ENCODE measurements at places on chromosomes 11 and 22.

- no peak for DNase-seq
Observed at GRCh38 chr11:37107415-37107814, 509.4 kb upstream of the RAG2 start.

DNA sequence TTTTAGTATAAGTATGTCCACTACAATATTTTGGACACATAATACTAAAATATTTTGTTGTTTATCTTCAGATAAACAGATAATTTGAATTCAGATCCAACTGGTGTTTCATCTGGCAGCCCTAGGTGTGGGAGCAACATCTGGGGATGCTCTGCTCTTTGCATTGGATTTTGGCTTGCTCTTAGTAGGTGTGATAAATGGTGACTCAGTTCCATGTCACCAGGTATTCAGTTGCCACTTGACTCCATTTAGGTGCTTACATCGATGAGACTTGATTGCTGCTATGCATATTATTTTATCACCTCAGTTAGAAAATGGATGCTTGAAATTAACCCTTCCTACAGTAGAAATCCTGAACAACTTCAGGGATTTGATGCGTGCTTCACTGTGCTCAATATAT, 13.3 kb upstream of the AMOTL1 start:
- DNase-seq = no peak

DNA sequence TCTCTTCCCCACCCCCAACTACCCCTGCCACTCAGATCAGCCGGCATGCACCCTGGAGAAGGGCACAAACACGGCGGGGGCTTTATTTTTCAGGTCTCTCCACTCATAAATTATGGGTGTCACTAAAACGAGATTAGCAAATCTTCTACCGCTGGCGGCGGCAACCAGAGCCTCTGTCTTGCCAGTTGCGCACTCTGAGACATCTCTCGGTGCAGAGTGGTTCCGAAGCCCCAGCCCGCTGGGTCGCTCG, 125.3 kb upstream of the C11orf58 start:
- no peak for DNase-seq

DNA sequence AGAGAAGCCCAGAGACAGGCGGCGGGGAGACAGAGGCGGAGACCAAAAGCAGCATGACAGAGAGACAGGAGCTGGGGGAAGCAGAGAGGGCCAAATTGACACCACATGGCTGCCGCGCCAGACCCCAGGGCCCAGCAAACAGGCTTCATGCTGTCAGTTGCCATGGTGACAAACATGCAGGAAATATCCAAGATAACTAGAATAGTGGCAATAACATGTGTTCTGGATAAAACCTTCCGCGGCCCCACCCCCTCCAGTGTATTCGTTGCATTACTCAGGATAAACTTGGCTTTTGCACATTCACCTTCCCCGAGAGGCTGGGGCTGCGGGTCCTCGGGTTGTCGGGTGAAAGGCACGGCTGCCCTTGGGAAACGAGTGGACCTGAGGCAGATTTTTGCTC, 49.9 kb upstream of the CDON start:
- DNase-seq = no peak

DNA sequence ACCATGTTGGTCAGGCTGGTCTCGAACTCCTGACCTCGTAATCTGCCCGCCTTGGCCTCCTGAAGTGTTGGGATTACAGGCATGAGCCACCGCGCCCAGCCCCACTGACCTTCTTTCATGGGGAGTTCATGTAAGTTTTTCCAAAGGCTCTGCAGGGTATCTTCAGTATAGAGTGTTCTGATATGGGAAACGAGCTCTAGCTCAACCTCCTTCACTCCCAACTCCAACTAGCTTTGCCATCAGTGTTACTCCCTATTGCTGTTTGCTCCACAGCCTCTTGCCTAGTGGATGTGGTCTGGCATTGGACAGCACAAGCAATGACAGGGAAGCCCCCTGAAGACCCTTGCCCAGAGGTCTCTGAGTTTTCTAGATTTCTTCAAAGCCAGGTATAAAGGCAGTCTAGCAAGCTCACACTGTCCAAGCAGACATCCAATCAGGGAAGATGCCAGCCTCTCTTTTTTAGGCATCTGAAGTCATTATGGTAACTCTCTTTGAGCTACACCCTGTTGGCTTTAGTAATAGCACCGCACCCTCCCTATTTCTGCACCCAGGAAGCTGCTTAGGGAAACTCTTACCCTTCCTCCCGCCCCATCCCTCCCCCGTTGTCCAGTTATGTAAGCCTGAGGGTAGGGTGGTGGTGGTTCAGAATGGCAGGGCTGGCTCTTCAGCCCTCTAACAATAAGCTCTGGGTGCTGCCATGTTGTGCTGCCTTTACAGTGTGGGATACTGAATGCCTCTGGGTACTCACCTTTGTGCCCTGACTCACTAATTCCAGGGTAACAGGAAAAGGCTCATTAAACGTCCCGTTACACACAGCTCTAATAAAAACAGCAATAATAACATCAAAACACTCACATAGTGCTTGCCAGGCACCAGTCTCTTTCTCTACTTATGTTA, 41.4 kb upstream of the CLDN5 start:
- peak; percentile 16 for DNase-seq

GRCh38 chr11:72812967-72813739, 1.1 kb upstream of the ATG16L2 start:
- DNase-seq = peak; percentile 79

DNA sequence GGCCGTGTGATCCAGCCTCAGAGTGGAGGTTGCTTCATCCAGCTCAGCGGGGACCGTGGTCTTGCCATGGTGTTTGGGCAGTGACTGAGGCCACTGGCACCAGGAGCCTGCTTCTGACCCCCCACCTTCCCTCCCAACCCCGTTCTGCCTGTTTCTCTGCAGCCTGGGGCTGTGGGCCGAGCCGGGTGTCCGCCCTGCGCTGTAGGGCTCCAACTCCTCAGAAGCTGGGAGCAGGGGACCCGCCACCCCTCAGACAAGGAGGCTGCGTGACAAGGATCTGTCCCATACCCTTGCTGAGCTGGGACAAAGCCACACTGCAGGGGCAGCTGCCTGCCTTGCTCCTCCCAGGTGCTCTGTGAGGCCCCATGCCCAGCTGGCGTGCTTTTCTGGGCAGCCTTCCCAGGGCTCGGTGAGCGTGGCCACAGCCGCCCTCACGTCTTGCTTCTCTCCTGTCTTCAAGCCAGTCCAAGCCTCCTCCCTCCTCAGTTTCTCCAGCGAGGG, 11.7 kb upstream of the ARFGAP3 start:
- DNase-seq = no peak

DNA sequence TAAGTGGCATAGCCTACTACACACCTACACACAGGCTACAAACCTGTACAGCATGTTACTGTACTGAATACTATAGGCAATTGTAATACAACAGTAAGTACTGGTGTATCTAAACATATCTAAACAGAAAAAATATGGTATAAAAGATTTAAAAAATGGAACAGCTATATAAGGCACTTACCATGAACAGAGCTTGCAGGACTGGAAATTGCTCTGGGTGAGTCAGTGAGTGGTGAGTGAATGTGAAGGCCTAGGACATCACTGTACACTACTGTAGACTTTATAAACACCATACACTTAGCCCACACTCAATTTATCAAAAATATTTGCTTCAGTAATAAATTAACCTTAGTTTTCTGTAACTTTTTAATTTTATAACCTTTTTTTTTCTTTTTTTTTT, 24.7 kb downstream of the PAMR1 start:
- no peak for DNase-seq

DNA sequence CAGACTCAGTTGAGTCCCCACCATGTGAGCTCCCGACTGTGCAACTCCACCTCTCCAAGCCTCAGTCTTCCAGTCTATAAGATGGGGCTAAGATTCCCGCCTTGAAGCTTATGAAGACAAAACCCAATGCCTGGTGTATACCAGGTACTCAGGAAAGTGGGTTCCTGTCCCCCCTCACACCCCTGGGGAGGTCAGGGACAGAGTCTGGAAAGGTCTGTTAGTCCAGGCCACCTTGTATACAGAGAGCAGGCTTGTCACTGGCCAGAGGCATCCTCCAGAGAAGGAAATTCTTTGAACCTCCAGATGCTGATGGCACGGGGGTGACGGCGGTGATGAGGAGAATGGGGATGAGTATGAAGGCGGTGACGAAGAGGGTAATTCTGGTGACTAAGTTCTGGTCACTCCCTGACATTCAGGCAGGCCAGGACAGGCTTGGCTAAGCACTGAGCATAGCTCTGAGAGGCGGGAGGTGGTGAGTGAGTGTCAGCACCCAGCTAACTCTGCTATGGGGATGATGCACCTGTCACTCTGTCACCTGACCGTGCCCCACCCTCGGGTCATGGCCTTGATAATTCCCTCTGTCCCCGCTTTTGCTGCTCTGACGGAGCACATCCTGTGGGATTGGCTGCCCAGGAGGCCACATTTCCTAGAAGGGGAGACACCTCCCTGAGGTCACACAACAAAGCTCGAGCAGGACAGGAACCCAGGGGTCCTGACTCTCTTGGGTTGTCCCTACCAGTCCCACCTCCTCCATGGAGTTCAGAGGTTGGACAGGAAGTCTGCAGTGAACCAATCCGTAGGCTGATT, 30.9 kb upstream of the CSNK1E start:
- peak; percentile 54 for DNase-seq

DNA sequence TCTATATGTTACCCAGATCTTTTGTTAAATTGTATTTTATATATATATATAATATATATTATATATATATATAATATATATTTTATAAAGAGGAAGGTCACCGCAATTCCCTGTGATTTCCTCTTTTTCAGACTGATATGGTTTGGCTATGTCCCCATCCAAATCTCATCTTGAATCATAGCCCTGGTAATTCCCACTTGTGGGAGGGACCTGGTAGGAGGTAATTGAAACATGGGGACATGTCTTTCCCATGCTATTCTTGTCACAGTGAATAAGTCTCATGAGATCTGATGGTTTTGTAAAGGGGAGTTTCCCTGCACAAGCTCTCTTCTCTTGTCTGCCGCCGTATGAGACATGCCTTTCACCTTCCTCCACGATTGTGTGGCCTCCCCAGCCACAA, 157.6 kb downstream of the RAB38 start:
- DNase-seq = no peak

- no peak for DNase-seq
Observed at GRCh38 chr11:108818971-108819370, 154.1 kb downstream of the DDX10 start.

DNA sequence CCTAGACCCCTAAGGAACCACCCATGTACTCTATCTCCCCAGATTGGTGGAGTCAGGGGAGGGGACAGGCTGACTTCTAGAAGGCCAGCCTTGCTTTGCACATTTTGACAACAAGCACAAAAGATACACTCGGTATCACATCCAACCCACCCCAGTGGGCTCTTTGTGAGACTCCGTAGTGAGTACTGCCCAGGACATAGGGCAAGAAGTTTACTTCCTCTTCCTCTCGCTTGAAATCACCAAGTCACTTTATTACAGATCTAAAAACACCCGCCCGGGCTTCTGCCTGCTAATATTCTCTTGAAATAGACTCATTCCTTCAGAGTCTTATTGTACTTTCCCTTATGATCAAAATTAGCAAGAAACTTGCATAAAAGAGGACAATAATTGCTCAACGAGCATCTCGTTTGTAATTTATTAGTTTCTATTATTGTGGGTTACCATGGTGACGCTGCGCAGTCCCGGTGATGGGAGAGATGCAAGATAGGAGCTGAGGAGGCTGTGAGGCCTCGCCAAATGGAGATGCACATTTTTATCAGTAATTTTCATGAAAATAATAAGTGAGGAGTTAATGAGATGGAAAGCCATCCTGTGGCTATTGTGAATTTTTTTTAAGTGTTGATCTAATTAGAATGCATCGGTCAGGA, 96.9 kb downstream of the FEZ1 start:
- no peak for DNase-seq

GRCh38 chr11:74710281-74710938, 20.8 kb downstream of the CHRDL2 start:
- no peak for DNase-seq

DNA sequence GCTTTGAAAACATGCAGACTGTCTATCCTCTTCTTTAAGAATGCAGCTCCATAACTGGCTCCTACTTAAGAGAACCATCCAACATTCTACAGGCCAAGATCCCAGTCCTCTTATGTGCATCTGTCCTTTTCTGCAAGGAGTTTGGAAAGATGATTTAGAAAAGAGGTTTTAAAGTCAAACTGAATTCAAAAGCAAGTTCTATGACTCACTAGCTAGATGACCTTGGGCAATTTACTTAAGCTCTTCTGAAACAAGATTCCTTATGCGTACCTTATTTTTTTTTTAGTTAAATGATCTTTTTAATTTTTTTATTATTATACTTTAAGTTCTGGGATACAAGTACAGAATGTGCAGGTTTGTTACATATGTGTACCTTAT, 29.2 kb downstream of the GUCY1A2 start:
- DNase-seq = peak; percentile 36

- no peak for DNase-seq
Observed at GRCh38 chr22:49368976-49369725, 458.5 kb downstream of the BRD1 start.

DNA sequence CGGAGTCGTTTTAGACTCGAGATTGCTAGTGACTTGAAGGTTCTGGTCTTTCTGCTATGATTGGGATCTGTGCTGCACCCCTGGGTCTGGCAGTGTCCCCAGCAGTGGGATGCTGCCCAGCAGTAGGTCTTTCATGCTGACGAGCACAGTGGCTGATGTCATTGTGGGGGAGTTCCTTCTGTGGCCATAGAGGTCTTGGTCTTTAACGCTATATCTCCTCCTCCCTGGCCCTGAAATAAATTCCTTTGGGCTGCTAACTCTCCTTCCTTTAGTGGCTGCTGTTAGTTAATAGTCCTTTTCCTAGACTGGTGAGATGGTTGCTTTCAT, 136.3 kb downstream of the TEAD1 start:
- DNase-seq = peak; percentile 77

DNA sequence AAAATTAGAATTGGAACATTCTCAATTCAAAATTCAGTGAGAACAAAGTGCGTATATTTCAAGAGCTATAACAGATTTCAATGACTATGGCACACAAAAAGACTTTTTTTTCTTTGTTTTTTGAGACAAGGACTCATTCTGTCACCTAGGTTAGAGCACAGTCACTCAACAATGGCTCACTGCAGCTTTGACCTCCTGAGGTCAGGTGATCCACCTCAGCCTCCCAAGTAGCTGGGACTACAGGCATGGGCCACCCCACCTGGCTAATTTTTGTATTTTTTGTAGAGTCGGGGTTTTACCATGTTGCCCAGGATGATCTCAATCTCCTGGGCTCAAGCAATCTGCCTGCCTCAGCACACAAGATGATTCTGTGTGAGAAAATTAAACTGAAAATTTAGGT, 51.5 kb downstream of the PIK3C2A start:
- no peak for DNase-seq

GRCh38 chr11:102600666-102601065, 24.5 kb downstream of the MMP20 start:
- no peak for DNase-seq

GRCh38 chr22:47034905-47035419, 272.5 kb downstream of the TBC1D22A start:
- no peak for DNase-seq

GRCh38 chr11:69587454-69588090, 53.4 kb upstream of the CCND1 start:
- peak; percentile 91 for DNase-seq

DNA sequence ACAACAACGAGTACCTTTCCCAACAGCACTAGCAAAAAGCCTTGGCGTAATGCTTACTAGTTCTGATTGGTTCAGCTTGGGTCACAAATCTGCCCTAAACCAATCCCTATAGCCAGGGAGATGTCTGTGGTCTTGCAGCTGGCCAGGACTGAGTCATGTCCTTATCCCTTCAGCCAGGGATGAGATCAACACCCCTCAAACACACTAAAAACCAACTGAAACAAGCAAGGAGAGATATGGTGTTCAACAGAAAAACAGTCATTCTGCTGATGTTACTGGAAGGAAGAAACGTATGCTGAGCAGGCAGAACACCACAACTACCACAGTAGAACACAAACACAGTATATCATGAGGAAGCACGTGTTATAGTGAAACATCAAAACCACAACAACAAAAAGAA, 375.6 kb downstream of the LARGE1 start:
- no peak for DNase-seq
